Dorsolateral prefrontal cortex (tissue), 122 donors: ENCODE measurements at places on chromosomes 12 and 14.

- DNase-seq: no peak
Observed at GRCh38 chr14:95319312-95320077, at the start of gene CLMN. CLMN (minus strand) TSS chr14:95319908; CDS start chr14:95319792, 116 bp downstream.

DNA sequence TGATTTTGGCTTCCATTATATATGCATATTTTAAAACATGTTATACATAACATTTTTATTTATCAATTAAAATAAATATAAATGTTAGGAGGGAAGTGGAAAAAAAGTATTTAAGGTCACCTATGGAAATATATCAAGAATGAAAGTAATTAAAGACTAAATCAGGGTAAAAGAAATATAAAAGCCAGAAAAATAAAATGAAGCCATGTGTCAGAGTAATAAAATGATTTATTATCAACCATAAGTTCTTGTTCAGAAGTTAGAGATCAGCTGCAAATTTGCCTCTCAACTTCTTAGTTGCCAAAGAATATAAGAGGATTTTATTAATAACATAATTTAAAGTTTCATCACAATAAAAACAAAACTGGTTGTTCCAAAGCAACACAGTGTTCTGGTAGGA, 121.9 kb downstream of the ANO6 start:
- DNase-seq: no peak

GRCh38 chr12:24191117-24191516, 241.6 kb upstream of the SOX5 start:
- no peak for DNase-seq

- no peak for DNase-seq
Observed at GRCh38 chr14:33435911-33436689, 497.4 kb downstream of the NPAS3 start.

DNA sequence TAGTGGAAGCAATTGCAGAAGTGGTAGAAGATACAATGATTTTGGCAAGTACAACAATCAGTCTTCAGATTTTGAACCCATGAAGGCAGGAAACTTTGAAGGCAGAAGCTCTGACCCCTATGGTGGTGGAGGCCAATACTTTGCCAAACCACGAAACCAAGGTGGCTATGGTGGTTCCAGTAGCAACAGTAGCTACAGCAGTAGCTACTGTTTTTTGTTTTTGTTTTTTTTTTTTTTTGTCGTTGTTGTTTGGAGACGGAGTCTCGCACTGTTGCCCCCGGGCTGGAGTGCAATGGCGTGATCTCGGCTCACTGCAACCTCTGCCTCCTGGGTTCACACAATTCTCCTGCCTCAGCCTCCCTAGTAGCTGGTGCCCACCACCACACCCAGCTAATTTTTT, 47.4 kb downstream of the IFNG-AS1 start:
- no peak for DNase-seq
